ENCODE measurements at places on chromosomes 3 and 15.

DNA sequence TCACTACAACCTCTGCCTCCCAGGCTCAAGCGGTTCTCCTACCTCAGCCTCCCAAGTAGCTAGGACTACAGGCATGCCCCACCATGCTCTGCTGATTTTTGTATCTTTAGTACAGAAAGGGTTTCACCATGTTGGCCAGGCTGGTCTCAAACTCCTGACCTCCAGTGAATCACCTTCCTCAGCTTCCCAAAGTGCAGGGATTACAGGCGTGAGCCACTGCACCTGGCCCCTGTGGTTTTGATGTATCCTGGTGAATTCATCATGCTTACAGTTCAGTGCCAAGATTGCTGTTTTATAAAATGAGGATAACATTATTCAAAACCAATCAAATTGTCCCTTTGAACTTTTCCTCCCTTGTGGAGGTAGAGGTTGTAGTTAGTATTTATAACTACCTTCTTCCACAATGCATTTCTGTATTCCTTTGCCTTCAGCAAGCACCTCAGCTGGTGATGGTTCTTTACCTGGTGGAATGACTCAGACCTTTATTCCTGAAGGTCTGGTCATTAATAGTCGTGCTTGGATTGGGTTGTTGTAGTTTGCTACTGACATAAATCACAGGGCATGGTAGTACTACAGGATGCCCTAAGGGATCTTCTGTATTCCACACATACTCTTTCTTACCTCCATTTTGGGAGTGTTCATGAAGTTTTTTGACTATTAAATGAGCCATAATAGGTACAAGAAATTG lies 76.9 kb downstream of the UBP1 start:
- DNase-seq, result no peak

DNA sequence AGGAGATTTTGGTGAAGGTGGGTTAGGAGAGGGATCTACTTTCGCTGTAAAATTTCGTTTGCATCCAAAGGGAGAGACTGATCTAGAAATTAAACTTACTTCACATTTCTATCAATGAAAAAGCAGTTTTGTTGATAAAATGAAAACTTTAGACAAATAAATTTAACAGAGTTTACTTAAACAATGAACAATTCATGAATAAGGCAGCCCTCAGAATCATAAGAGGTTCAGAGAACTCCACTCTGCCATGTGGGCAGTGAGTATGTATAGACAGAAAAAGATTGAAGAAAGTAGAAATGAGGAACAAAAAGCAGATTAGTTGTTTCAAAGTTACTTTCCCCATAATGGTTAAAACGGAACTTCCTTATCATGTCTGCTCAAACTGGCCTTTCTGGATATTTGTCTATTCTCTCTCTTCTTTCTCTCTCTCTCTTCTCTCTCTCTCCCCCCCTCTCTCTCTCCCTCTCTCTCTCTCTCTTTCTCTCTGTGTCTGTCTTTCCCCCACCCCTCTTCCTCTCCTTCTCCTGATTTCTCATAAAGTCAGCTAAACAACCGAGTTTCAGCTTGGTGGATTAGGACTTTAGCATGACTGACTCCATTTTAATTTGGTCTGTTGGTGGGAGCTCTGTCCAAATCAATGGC lies 248.9 kb downstream of the TJP1 start:
- no peak for DNase-seq

GRCh38 chr15:67680641-67681040 lies 138.1 kb downstream of the MAP2K5 start:
- peak; percentile 58 for DNase-seq

- DNase-seq, result peak; percentile 60
These were observed 192.6 kb upstream of the PRICKLE2 start for GRCh38 chr3:64417816-64418215.

GRCh38 chr3:71987828-71988227 lies 202.9 kb upstream of the PROK2 start:
- no peak for DNase-seq

DNA sequence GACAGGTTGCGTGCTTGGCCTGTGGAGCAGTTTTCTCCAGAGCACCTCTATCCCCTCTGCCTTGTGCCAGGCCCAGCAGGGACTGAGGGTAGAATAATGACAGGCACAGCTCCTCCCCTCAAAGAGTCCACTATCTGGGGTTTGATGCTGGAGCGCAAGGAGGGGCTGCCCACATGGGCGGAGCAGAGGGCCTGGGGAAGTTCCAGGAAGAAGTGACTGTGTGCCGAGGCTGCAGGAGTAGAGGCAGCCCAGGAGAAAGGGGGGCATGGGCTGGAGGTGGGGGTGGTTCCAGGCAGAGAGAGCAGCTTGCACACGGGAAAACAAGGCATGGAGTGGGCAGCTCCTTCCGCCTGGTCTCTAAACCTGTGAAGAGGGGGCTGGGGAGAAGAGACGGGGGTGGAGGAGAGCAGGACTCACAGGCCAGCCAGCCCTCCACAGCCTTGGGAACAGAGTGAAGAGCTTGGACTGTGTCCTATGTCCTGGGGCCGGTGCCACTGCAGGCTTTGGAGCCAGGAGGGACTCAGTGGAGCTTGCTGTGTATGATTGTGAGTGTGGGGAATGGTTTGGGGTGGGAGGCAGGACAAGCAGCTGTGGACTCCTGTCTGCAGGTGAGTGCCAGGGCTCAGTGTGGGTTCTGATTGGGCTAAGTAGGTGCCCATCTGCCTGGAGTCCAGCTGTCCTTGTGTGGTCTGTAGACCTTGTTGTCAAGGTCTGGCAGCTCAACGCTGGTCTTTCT lies 48.1 kb downstream of the APBA2 start:
- DNase-seq, result peak; percentile 39

DNA sequence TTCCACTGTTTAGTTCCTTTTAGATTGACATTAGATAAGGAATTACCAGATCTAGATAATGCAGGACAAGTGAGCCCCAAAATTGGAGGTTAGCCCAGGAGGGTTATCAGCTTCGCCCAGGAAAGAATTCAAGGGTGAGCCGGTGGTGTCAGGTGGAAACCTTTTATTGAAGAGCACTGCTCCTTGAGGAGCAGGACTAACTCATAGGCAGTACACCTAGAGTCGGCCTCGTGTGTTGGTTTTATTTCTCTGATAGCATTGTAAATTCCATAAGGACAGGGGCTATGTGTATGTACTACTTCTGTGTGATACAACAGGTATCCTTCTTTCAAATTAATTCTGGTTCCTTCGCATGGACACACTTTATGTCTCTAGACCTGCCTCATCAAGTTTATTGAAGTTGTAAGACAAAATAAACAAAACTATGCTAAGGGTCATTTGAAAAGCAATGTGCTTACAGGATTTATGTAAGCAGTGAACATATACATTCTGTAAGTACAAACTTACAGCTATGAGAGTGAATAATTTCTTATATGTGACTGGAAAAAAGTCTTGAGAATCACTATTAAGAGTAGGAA lies 57.2 kb downstream of the SNX4 start:
- DNase-seq, result no peak

DNA sequence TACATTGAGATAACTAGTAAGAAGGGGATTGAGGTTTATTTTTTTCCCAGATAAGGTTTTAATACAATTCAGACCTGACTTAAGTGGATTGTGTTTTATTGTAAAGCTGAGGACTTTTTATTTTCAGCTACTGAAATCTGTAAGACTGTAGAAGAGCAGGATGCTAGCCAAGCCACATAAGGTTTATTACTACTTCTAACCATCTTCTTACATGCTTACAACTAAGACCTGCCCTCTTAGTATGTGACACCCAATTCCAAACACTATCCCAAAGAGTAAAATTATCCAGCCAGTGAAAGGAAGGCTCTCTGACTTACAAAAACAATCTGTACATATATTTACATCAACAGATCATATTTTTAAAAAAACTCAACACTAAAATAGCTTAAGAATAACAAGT lies 564.5 kb upstream of the NAALADL2 start:
- DNase-seq, result no peak

- no peak for DNase-seq
These were observed 223.0 kb upstream of the SATB1 start for GRCh38 chr3:18648159-18648558.

- DNase-seq, result no peak
These were observed 31.9 kb downstream of the TUSC7 start for GRCh38 chr3:116741467-116741866.

Measured in fibroblast of villous mesenchyme (primary cell).